ENCODE measurements at places on chromosomes 5 and 9. TPM values are rescaled to one million over a fixed set of nuclear protein-coding genes. Genes with fewer than 3 reads are reported as not detected.
A peak's percentile ranks its signal among the peaks of the same experiment; 100 is the strongest.

The TMEFF1 gene
- not detected for total RNA-seq

The DBH gene
- not detected for total RNA-seq

The SCGB3A2 gene
- total RNA-seq = not detected

The PROB1 gene
- total RNA-seq = 1.9 TPM

The TEK gene
- 8.4 TPM for total RNA-seq

The CLK4 gene
- 67.2 TPM for total RNA-seq

The NMUR2 gene
- total RNA-seq = not detected

The IRGM gene
- total RNA-seq = not detected

DNA sequence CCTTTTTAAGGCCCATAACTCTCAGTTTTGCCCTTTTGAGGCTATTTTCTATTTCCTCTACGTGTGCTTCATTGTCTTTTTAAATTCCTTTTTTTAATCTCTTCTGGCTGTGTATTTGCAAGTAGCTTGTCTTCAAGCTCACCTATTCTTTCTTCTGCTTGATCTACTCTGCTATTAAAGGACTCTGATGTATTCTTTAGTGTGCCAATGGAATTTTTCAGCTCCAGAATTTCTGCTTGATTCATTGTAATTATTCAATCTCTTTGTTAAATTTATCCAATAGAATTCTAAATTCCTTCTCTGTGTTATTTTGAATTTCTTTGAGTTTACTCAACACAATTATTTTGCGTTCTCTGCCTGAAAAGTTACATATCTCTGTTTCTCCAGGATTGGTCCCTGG, 178.7 kb downstream of the FAM170A start:
- no peaks in the 10 kb centered on the region for H3K36me3 ChIP-seq
- H3K27ac ChIP-seq = no peak overlapping the region
- H3K4me1 ChIP-seq = peaks cover 3% of the 10 kb centered on the region
- H3K4me3 ChIP-seq = no peak overlapping the region
- no peak for DNase-seq

DNA sequence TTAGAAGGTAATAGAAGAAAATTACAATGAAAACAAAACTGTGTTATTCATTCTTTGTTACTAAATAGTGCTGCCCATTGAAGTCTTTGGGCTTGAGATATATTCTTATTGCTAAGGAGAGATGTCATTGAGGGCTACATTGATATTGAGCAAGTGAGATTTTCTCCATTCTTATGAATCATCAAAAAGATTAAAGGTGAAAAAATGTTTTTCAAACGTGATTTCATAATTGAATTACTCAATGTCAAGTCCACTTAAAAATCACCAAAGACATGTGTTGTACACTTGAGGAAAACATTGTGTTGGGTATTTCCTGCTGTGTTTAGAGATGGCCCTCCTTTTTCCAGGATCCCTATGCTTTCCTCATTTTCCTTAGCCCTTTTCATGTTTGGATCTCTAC, 448.1 kb downstream of the NFIB start:
- H3K4me1 ChIP-seq = peaks cover 17% of the 10 kb centered on the region
- H3K27ac ChIP-seq = no peak overlapping the region
- no peak overlapping the region for H3K4me3 ChIP-seq
- no peaks in the 10 kb centered on the region for H3K27me3 ChIP-seq

DNA sequence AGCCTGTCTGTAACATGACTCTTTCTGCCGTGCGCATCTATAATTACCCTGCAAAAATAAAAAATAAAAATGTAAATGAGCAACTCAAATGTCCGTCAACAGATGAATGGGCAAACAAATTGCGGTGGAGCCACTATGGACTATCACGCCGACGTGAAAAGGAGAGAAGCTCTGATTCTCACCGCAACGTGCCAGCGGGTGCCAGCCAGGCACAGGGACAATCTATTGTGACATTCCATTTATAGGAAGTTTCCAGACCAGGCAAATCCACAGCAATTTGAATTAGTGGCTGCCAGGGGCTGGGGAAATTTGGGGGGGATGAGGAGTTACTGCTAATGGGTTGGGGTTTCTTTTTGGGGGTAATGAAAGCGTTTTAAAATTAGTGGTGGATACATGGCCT, 96.8 kb downstream of the VAV2 start:
- H3K4me1 ChIP-seq = no peaks in the 10 kb centered on the region
- DNase-seq = no peak
- no peaks in the 10 kb centered on the region for H3K36me3 ChIP-seq
- H3K27ac ChIP-seq = no peak overlapping the region
- H3K27me3 ChIP-seq = no peaks in the 10 kb centered on the region
- H3K4me3 ChIP-seq = no peak overlapping the region

GRCh38 chr5:56160723-56161438, 72.2 kb downstream of the ANKRD55 start:
- peaks cover 5% of the 10 kb centered on the region for H3K4me1 ChIP-seq
- H3K36me3 ChIP-seq = no peaks in the 10 kb centered on the region
- no peaks in the 10 kb centered on the region for H3K27me3 ChIP-seq
- no peak overlapping the region for H3K27ac ChIP-seq
- no peak for DNase-seq

DNA sequence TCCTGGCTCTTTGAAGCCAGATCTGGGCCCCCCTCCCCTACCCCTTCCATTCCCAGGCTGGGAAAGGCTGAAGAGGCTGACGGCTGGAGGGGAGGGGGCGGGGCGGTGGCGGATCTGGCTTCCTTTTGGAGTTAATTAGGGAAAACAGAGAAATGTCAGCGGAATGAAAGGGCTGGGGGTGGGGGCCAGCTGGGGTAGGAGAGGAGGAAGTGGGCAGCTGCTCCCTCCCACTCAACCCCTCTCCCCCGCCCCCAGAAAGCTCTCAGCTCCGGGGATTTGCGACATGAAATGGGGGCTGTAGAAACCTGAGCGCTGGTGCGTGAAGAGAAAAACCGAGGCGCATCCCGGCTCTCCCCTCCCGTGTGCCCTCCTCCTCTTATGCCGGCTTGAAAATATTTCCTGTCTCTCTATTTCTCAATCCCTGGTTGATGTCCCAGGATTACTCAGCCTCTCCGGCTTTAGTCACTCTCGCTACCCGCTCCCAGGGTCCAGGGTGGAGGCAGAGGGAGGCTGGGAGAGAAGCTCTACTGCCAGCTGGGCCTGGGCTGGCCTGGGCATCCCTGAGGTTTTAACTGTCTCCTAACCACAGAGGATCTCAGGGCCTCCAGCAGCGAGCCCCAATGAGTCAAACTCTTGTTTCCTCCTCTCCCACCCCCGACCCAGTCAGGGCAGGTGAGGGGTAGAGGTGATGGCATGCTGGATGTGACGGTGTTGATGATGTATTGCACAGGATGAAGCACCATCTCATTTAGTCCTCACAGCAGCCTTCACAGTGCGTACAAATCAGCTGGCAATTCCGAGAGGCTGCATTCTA, 20.1 kb downstream of the PCDHGC5 start:
- peaks cover 4% of the 10 kb centered on the region for H3K36me3 ChIP-seq
- peak overlapping the region; percentile 62 for H3K4me3 ChIP-seq
- peaks cover 29% of the 10 kb centered on the region for H3K4me1 ChIP-seq
- H3K27ac ChIP-seq = peak overlapping the region; percentile 98

DNA sequence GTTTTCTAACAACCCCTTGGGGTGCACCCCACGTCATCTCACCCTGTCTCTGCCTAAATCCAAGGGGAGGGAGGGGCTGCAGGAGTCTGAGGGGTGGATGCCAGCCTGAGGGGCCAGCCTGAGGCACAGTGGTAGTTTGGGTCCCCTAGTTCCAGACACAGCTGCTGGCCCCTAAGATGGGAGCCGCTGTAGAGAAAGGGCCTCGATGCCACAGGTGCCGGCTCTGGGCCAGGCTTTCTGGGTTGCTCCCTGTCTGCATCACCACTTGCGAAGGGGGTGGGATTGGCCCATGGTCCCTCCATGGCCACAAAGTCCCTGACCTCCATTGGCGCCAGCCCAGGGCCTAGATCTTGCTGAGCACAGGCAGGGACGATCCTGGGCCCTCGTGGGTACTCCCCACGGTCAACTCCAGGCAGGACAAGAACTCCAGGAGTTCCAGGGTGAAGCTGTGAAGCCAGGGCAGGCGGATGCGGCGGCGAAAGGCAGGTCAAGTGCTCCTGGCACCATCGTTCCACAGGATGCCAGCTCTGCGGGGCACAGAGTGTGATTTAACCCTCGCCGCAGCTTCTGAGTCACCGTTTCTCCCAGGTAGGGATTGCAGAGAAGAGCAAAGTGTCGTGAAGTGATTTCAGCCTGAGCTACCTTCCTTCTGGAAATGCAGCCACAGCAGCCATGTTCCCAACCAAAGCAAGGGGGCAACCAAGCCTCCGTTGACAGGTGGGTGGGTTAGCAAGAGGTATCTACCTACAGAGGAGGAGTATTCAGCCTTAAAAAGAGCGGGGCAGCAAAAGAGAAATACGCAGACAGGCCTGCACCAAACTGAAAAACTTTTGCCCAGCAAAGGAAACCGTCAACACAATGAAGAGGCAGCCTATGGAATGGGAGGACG, 41.6 kb upstream of the EXOC3 start:
- DNase-seq = no peak
- no peak overlapping the region for H3K27ac ChIP-seq
- H3K36me3 ChIP-seq = no peaks in the 10 kb centered on the region
- H3K27me3 ChIP-seq = no peaks in the 10 kb centered on the region

DNA sequence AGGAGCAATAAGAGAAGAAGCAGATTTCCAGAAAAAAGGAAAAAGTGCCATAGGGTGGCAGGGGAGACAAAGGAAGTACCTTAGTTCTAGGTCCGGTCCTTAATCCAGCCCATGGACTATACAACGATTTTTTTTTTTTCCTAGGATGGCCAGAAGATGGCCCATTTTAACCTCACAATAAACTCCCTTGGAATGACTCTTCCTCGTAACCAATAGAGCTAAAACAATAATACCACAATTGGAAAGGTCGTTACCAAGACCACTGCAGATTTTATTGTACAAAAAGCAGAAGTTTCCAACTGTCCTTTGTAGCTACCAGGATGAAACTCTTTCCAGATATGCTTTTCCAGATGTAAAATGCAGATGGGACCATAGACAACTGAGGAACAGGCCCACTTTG, 34.4 kb upstream of the SSBP2 start:
- H3K27ac ChIP-seq = no peak overlapping the region
- H3K27me3 ChIP-seq = no peaks in the 10 kb centered on the region
- DNase-seq = no peak
- H3K36me3 ChIP-seq = no peaks in the 10 kb centered on the region

- H3K4me3 ChIP-seq = no peak overlapping the region
- no peak for DNase-seq
- H3K36me3 ChIP-seq = no peaks in the 10 kb centered on the region
- H3K27ac ChIP-seq = no peak overlapping the region
- no peaks in the 10 kb centered on the region for H3K27me3 ChIP-seq
- H3K4me1 ChIP-seq = peaks cover 36% of the 10 kb centered on the region
Measured at GRCh38 chr5:54401515-54401914, 54.0 kb upstream of the HSPB3 start.

- no peak overlapping the region for H3K4me3 ChIP-seq
- DNase-seq = no peak
- no peak overlapping the region for H3K27ac ChIP-seq
Measured at GRCh38 chr5:151115272-151115905, 34.6 kb upstream of the TNIP1 start.

- no peak for DNase-seq
- no peak overlapping the region for H3K4me3 ChIP-seq
- H3K27ac ChIP-seq = no peak overlapping the region
- H3K4me1 ChIP-seq = no peaks in the 10 kb centered on the region
- H3K36me3 ChIP-seq = no peaks in the 10 kb centered on the region
Measured at GRCh38 chr9:119322184-119322583, 47.1 kb downstream of the BRINP1 start.

GRCh38 chr5:34494111-34494755, 161.9 kb upstream of the RAI14 start:
- H3K4me3 ChIP-seq = no peak overlapping the region
- no peaks in the 10 kb centered on the region for H3K36me3 ChIP-seq
- DNase-seq = no peak
- H3K4me1 ChIP-seq = peaks cover 60% of the 10 kb centered on the region
- H3K27me3 ChIP-seq = no peaks in the 10 kb centered on the region

DNA sequence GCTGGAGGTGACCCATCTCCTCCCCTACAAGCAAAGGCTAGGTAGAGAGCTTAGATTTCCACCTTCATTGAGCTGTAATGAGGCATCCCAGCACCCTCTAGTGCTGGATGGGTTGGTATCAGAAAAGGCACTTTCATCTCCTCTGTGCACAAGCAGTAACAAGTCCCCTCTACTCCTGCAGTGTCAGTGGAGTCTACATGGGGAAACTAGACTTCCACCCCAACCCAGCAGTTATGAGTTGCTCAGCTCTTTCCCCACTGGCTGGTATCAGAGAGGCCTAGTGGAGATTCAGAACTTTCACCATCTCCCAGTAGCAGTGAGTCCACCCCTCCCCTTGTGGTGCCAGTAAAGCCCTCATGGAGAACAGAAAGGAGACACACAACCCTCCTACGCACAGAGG, 17.9 kb downstream of the FCN1 start:
- H3K27ac ChIP-seq = no peak overlapping the region
- DNase-seq = no peak
- H3K27me3 ChIP-seq = no peaks in the 10 kb centered on the region

DNA sequence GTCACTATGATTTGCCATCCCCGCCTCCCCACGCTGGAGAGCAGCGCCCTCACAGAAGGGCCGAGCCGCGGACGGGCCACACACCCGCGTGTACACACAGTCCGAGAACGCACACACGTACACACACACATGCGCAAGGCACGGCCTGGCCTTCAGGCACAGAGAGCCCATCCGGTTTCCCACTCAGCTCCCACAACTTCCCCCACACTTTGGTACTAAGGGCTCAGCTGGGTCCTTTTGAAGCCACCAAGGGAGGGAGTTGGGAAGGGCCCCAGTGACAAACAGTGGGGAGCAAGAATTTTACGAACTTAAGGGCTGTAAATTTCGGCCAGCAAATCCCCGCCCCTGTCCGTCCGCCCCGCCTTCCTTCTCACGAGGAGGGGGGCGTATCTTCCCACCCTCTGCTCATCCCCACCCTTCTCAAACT, 133.3 kb upstream of the HAND1 start:
- H3K27ac ChIP-seq = no peak overlapping the region
- no peak for DNase-seq
- no peaks in the 10 kb centered on the region for H3K36me3 ChIP-seq

DNA sequence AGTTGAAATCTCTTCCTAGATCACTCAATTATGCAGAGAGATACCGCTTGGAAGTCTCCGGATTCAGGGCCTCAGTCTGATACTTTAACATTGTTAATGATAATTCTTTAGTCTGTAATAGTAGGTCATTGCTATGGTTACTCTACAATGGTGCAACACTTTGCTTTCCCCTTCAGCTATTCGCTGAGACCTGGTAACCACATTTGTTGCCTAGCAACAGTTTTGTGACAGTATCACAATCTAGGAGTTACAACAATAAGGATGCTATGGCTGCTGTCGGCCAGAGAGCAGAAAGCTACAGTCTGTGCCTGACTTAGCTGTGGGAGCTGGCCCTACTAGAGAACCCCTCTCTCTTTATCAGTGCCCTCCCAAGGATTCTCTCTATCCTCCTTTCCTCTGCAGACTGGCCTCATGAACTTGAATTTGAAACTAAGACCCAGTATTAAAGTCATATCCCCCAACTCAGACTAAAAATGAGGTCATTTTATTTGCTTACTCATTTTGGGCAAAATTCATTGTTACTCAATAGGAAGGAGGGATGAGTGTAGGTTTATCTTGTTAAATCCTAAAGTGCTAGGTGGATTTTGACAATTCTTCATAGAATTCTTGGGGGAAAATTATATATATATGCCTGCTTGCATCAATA, 39.3 kb downstream of the NR2F1 start:
- H3K36me3 ChIP-seq = no peaks in the 10 kb centered on the region
- H3K27me3 ChIP-seq = no peaks in the 10 kb centered on the region
- H3K27ac ChIP-seq = no peak overlapping the region
- no peak for DNase-seq
- no peaks in the 10 kb centered on the region for H3K4me1 ChIP-seq

- H3K27ac ChIP-seq = no peak overlapping the region
- H3K36me3 ChIP-seq = no peaks in the 10 kb centered on the region
- H3K4me3 ChIP-seq = no peak overlapping the region
Measured at GRCh38 chr5:77103457-77103856, 16.4 kb upstream of the ZBED3 start.

- no peaks in the 10 kb centered on the region for H3K4me1 ChIP-seq
- no peaks in the 10 kb centered on the region for H3K36me3 ChIP-seq
- H3K27me3 ChIP-seq = no peaks in the 10 kb centered on the region
Measured at GRCh38 chr9:85004818-85005413, 335.4 kb downstream of the NTRK2 start.

Measured in thoracic aorta (tissue), 2 donors.